ENCODE measurements at places on chromosomes 1 and 21.

DNA sequence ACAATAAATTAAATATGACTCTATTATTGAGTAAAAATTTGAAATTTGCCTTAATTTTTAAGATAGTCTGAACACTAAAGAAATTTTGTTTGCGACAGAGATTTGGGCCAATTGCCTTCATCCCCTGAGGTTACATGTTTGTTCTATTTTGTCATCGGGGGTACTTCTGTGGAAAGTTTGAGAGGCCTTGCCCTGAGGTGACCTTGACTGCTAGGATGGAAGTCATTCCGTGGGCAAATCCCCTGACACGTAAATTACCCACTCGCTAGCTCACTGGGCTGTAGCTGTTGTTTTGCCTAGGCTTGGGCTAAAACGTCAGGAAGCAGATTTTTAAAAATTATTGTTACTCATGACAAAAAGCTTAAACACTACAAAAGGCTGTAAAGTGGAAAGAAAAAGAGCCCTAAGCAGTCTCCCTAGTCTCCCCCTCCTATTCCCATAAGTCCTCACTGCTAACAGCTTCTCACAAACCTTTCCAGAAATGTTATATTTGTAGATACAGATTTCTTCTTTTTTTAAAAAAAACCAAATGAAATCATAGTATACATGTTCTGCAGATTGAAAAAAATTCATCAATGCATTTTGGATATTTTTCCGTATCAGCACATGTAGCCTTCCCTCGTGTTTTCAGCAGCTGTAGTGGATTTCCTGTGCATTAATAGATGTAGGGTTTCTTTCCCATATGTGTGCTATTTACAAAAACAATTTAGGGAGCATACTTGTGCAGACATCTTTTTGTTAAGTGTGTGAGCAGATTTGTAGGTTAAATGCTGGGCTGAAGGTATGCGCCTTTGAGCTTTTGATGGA is 142.7 kb downstream of the MRPS6 start:
- no peak for DNase-seq

DNA sequence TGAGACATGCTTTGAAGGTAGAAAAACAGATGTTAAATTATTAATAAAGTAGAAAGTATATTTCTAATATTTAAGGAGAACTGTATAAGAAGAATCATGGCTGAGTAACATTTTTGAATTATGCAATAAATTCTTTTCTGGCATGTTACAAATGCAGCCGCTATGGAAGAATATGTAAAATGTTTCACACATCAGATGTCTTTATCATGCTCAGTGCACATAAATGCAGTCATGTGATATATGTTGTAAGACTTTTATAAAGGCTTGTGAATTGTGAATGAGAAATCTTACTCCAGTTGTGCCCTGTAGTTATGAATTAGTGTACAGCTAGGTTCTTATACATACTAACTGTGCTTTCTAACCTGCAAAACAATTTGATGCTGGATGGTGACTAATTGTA is 53.5 kb downstream of the LRRC8B start:
- no peak for DNase-seq

GRCh38 chr1:31875636-31876236 is 59.9 kb upstream of the SPOCD1 start:
- DNase-seq: no peak

DNA sequence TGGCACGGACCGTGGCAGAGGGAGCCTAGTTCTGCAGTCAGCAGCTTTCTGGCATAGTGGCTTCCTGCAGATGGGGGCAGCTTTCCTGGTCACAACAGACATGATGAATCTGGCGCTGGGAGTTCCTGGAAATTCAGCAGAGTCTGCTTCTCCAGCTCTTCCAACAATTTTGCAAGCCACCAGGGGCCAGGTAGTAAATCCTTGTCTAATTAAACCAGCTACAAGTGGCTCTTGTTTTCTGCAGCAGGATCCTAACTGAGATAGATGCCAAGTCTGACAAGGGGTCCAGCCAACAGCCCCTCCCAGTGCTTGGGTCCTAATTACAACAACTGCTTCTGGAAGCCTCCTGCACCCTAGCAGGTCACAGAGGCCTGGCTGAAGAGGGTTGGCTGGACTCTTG is 35.8 kb downstream of the TRIM62 start:
- no peak for DNase-seq

DNA sequence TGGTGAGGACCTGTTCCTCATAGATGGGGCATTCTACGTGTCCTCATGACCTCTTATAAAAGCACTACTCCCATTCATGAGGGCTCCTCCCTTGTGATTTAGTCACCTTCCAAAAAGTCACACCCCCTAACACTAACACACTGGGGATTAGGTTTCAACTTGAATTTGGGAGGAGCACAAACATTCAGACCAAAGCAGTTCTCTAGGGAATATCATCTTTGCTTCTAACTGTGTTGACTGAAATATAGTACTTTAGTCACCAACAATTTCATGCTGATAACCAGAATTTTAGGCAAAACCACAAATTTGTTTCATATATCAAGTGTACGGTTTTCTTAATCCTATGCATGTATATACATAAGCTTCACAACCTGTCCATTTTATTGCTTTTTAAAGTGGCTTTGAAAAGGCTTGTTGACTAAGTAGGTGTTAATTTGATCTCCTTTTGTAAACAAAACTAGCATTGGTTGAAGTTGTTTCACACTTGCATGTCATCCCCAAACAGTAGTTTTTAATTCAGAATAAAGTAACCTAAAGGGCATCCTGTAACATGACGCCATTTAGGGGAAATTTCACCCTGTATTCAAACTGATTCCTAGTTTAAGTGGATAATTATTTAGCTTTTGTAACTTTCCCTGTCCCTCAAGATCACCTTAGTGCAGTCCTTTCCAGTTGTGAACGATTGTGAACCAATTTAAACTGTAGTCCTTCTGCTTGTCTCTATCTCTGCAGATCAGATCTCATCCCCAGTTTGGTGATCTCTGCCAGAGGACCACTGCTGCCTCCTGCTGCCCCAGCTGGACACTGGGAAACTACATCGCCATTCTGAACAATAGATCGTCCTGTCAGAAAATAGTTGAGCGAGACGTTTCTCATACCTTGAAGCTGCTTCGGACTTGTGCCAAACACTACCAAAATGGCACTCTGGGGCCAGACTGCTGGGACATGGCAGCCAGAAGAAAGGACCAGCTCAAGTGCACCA is 141.1 kb downstream of the TLR5 start:
- DNase-seq: no peak

DNA sequence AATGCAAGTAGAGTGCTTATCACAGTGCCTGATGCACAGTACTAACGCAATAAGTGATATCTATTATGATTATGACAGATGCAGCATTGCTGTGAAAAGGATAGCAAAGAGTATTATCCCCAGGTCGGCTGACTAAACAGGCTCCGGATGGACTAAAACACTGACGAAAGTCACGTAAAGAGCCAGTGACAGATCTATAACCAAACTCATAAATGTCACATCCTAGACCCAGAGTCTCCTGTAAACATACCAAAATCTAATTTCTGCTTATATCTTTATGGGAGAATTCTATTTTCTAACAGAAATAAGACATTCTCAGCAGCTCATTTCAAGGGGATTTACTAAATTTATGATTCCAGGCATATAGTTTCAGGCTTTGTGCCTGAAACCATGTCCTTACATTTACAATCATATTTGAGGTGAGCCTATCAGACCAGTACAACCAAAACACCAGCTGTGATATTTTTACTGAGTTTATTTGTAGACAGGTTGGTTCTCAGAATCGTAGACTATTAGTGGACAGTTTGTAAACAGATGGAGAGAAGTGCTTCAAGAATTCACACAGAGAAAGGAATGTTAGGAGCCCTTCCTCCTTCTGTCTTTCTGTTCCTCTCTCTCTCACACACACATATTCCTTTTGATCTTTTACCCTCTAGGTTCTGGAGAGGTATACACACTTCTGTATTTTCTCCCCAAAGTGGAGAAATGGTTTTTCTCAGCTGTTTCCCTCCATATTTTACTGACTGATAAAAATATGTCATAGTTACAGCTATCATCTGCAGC is 52.4 kb upstream of the WDR26 start:
- no peak for DNase-seq

DNA sequence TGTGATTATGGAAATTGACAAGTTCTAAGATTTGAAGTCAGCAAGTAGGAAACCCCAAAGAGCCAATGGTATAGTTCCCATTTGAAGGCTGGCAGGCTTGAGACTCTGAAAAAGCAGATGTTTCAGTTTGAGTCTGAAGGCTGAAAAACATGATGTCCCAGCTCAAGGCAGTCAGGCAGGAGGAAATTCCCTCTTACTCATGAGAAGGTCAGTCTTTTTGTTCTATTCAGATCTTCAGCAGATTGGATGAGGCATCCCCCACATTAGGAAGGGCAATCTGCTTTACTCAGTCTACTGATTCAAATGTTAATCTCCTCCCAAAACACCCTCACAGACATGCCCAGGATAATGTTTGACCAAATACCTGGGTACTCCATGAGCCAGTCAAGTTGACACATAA is 372.5 kb upstream of the ST6GALNAC5 start:
- no peak for DNase-seq
